PC-3 (cell line): ENCODE measurements at places on chromosomes 2 and 18. TPM values are rescaled to one million over a fixed set of nuclear protein-coding genes. Genes with fewer than 3 reads are reported as not detected.

- DNase-seq: no peak
Measured at GRCh38 chr2:239586651-239587310, 186.0 kb upstream of the HDAC4 start.

GRCh38 chr2:148614322-148615049, 30.1 kb upstream of the EPC2 start:
- peak; percentile 94 for DNase-seq

The GMCL1 gene
- total RNA-seq: 12.7 TPM in 2 replicates

The CPO gene
- not detected in 2 replicates for total RNA-seq

DNA sequence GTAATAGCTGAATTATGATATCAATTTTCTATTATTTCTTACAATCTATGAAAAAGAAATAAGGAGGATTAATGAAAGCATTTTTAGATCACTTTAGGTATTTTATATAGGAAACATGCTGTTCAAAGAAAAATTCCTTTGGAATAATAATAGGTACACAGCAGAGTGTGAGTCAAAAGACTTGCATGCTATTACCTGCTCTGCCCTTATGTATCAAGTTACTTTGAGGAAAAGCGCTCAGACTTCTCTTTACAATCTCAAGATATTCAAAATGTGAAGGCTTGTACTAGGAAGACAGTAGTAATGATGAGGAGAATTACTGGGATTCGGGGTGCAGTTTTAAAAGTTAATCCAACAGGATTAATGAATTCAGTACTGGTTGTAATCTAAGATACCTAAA, 29.1 kb upstream of the RNU4ATAC start:
- DNase-seq: peak; percentile 64

GRCh38 chr2:1869248-1869647, 124.9 kb upstream of the PXDN start:
- no peak for DNase-seq

The CCT4 gene
- 185 and 195 TPM in 2 replicates for total RNA-seq

GRCh38 chr18:11607906-11608305, 1.5 kb upstream of the SLC35G4 start:
- DNase-seq: no peak

DNA sequence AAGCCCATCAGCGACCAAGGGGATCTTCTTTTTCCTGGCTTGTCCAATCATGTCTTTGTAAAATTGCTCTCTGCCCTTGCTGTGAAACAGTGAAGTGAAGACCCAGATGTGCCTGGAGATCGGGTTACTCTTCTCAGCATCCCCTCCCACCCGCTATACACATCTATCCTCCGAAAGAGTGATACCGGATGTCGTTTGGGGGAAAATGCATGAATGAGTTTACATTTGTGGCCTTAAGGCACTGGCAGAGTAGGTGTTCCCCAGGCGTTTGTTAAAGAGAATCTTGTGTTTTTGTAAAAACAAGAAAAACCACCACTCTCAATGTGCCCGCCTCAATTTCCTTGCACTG, 528.3 kb downstream of the CMPK2 start:
- DNase-seq: no peak

GRCh38 chr18:79950515-79951341, 725 bp downstream of the SLC66A2 start:
- peak; percentile 31 for DNase-seq

The LIPG gene
- total RNA-seq: 9.1 and 14.8 TPM in 2 replicates

The IMPACT gene
- 18.8 and 19.9 TPM in 2 replicates for total RNA-seq

GRCh38 chr2:197258580-197258979, 52.0 kb downstream of the ANKRD44 start:
- DNase-seq: no peak

DNA sequence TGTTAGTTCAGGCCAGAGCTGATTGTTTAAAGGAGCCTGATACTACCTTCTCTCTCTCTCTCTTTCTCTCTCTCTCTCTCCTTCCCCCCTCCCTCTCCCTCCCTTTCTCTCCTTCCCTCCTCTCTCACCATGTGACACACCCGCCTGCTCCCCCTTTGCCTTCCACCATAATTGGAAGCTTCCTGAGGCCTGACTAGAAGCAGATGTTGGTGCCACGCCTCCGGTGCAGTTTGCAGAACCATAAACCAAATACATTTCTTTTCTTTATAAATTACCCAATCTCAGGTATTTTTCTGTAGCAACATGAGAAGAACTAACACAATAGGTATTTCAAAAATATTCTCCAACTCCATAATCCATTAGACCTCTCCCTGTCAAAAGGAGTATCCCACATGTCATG, 62.4 kb downstream of the ANKRD62 start:
- DNase-seq: no peak

DNA sequence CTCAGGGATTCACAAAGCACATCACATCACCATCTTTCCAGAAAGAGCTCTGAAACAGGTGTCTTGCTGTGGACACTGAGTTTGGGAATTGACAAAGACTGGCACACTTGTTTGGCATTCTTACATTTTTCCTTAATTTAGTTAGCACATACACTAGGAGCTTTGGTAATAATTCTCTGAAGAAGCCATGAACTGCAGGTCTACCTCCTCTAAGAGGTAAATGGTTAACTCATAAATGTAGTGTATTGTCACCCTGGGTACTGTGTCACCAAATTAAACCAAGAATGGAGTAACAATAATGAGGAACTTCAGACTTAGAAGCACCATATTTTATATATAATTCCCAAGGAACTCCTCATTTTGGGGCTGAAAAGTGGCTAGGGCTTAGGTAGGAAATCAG, 22.6 kb downstream of the EIF4E2 start:
- no peak for DNase-seq

The MROH2A gene
- total RNA-seq: not detected in 2 replicates

GRCh38 chr2:232525199-232525598, 761 bp upstream of the CHRND start:
- DNase-seq: no peak

- DNase-seq: no peak
Measured at GRCh38 chr2:37851428-37851827, 73.7 kb upstream of the RMDN2 start.

- no peak for DNase-seq
Measured at GRCh38 chr2:241577413-241578122, 19.0 kb downstream of the BOK start.

DNA sequence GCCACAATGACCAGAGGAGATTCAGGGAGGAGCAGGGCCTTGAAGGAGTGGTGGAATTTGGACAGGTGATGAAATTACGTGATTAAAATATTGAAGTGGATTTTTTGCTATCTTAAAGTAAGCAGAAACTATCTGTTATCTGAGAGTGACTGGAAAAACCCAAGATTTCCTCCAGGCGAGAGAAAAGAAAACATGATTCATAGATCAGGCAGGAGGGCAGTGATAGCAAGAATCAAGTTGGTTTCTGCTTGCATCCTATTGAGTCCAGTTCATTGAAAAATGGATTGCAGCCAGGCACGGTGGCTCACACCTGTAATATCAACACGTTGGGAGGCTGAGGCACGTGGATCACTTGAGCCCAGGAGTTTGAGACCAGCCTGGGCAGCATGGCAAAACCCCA, 127.8 kb downstream of the NXPH2 start:
- peak; percentile 26 for DNase-seq

The SOWAHC gene
- total RNA-seq: 27.4 and 41.1 TPM in 2 replicates

DNA sequence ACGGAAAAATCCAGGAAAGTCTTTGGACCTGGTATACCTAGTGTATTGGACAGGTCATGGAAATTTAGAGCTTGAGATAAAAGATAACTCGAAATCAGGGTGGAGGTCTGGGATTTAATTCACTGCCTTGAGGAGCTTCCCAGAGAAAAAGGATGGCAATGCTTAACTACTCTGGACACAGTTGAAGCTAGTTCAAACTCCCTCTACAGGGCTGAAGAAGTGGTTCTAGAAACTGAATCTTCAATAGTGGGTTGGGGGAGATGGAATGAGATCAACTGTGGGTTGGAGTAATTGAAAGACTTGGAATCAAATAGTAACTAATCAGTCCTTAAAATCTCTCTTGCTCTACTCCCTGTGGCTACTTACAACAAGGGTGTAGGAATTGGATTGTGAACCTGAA, 600.1 kb downstream of the IRS1 start:
- DNase-seq: no peak

- DNase-seq: no peak
Measured at GRCh38 chr2:231461516-231461971, 2.7 kb downstream of the NCL start.

The RAB6C gene
- total RNA-seq: 0.04 TPM in 1 of 2 replicates, not detected in the other

The CAVIN2 gene
- total RNA-seq: 0.07 TPM in 1 of 2 replicates, not detected in the other

The MSGN1 gene
- not detected in 2 replicates for total RNA-seq

- no peak for DNase-seq
Measured at GRCh38 chr2:5666798-5667197, 25.4 kb upstream of the SOX11 start.

The ST6GAL2 gene
- 11.4 and 12.6 TPM in 2 replicates for total RNA-seq

The DPP4 gene
- 14.8 and 23.3 TPM in 2 replicates for total RNA-seq

DNA sequence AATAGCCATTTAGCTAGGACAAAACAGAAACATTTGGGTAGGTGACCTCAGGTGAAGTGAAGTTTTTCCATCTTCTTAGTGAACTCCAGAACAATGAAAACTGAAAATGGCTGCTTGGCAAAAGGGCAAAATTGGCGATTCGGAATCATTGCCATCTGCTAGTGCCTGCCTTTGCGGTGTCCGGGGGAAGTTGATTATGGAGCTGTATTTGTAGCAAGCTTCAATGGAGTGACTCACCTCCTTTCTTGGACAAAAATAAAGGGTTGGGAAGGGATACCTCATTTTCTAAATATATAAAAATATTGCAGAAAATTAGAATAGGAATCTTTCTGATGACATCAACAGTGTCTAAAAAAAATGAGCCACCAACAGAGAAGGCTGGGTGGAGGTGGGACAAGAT, 460.5 kb downstream of the TGIF1 start:
- DNase-seq: no peak

The BUB1 gene
- 80.1 and 89.8 TPM in 2 replicates for total RNA-seq

- DNase-seq: peak; percentile 69
Measured at GRCh38 chr18:14949800-14950664, 202.1 kb downstream of the ANKRD30B start.
